ENCODE measurements at places on chromosomes 6 and 20.

- DNase-seq: no peak
Observed at GRCh38 chr6:7685276-7685675, 40.6 kb upstream of the BMP6 start.

GRCh38 chr6:119299694-119300093 lies 49.9 kb downstream of the MAN1A1 start:
- no peak for DNase-seq

DNA sequence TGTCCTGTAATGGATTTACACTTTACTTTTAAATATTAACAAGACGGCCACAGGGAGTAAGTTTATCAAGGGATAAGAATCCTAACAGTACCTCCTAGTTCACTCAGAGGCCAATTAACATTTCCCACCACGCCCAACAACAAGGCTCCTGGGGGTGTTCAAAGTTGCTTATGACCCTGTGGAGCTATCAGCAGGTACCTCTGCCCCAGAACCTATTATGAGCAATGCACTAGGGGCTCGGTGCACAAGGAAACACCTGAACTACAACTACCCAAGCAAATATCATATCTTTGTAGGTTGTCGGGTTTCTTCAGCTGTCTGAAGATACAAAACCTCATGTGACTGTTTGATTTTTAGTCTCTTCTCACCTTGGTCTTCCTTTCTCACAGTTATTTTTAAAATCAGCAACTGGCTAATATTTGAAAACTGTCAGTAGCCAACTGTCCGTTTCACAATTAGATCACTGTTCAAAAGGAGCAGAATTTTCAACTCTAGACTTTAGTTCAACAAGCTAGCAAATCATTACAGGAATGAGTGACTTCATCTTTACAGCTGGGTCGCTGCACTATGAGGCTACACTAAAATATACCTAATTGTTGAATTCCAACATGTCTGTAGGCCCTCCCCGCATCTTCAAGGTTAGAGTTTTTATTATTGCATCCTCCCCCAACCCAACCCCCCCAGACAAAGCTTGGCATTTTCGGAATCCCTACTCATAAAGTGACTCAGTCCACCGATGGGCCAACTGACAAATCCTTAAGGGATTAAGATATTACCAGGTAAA lies 38.1 kb downstream of the B4GALT5 start:
- DNase-seq: no peak

DNA sequence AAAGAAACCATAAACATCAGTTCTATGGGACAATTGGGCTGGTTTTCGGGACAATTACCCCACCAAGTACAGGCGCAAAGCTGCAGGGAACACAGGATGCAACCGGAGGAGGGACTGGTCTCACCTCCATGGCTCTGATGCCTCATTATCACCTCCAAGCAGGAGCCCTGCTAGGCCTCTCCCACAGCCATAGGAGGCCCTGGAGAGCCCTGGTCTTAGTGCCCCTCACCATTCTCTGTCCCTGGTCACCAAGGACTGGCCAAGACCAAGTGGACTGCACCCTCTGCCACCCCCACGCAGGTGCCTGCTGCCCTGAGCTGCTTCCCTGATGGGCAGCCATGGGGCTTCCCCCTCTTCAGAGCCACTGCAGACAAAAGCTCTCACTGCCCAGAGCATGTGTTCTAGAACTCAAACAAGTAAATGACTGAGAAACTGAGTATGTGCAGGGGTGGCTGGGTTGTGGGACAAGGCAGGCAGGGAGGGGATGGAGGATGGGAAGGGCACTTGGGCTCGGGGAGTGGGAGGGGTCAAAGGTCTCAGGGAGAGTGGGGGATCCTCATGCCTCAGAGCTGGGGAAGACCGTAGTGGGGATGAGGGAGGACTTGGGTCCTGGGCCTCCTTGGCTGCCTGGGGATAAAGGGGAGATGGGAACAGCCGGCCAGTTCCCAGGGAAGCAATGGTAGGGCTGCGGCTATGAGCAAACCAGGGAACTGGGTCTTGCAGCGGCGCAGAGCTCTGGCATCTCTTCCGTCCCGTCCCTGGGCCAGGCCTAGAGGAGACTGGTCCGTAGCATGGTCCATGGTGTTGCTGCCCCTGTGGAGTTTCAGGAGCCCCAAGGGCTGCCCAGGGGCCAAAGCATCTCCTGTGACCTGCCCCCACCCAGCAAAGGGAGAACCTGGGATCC lies 435.1 kb downstream of the PREX1 start:
- no peak for DNase-seq

DNA sequence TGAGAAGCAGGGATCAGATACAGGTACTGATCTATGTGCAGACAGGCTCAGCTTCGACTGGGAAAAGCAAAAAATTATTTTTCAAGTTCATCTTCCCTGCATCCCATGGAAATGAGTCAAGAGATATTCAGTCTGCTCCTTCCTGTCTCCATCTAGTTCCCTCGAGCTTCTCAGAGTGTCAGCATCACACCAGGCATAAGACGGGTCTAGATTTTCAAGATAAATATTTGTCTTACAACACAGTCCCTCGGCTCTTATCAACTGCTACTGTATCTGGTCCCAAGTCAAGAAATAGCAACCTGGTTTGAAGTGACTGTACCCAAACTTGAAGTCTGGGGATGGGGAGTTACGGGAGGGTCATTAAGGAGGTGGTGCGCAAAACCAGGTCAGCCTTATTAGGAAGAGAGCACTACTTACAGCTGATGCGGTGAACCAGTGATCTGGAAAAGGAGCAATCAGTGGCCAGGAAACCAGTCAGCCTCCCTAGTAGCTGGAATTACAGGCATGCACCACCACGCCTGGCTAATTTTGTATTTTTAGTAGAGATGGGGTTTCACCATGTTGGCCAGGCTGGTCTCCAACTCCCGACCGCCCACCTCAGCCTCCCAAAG lies 29.7 kb downstream of the ZMYND8 start:
- DNase-seq: peak; percentile 52

DNA sequence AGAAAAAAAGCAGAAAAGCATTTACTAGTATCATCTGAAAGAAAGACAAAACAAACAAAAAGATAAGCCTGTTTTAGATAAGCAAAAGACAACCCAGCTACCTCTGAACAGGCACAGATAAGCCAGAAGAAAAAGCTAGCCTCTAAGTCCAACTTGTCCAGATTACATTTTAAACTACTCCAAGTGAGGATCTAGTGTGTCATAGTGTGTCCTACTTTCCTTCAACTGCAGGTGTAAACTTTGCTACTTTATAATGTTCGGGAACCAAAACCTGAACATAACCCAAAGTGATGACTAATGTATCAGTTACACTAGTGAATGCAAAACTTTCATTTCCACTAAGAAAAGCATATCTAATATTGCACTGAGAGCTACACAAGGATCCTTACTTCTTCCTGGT lies 19.5 kb downstream of the ADNP start:
- DNase-seq: no peak

- no peak for DNase-seq
Observed at GRCh38 chr6:158249340-158249836, 62.9 kb upstream of the TULP4 start.

DNA sequence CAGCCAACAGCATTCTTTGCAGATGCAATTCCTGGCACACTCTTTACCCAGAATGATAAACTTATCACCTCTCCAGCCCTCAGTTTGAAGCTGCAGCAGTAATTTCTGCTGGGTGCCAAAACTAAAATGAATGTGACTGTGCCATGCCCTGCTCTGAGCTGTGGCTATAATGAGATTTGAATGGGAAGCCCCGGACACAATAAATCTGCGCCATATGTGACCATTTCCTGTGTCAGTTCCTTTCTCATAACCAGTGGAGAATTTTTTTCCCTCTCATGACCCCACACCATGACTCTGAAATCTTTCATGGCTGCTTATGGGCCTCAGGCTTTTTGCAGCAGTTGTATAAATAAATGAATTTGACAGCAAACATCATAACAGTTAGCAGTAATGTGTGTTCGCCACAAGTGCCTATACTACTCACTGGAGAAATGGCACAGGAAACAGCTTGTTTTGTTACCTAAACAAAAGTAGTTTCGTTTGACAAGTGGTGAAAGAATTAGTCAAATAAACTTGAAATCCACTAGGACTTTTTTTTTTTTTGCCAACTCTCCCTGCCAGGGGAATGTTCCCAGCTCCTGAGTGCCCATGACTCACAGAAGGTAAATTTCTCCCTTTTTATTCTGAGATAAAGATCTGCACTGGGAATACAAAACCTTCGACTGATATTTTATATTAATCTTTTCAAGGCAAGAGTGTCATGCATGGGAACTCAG lies 408.4 kb downstream of the PKHD1 start:
- DNase-seq: no peak

All from fibroblast of pulmonary artery (primary cell).